Right lobe of liver (tissue), 6 donors: ENCODE measurements at places on chromosomes 2 and 18.

DNA sequence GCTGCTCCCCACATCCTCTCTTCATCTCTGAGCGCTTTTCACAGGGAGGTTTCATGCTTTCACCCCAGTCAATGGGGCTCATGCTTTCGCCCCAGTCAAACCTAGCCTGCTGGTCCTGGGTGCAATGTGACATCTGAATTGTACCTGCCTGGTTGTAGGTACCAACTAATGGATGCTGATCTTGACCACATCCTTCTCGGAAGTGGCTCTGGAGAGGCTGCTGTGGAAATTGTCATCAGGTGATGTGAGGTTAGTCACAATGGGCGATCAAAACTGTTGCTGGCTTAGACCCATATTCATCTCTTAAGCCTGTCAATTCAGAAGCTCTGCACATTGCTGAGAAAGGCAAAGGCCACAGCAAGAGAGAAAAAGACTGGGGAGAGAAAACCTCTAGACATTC is 32.7 kb upstream of the ALKAL2 start:
- DNase-seq, result no peak

GRCh38 chr2:9852881-9853280 is 9.6 kb downstream of the TAF1B start:
- DNase-seq, result no peak

DNA sequence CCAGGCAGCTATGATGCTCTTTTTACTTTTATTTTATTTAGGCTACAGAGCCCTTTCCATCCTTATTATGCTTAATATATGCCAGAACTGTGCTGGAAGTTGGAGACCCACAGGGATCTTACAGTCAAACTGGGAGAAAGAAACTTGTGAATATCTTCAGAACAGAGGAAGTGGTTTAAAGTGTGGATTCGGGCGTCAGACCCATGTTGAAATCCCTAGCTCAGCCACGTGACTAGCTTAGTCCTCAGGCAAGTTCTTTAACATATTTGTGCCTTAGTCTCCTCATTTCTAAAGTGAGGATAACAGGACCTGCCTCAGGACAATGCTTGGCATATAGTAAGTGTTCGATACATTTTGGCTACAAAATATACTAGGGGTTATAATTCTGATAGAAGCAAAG is 59.1 kb downstream of the MAP3K20 start:
- no peak for DNase-seq

DNA sequence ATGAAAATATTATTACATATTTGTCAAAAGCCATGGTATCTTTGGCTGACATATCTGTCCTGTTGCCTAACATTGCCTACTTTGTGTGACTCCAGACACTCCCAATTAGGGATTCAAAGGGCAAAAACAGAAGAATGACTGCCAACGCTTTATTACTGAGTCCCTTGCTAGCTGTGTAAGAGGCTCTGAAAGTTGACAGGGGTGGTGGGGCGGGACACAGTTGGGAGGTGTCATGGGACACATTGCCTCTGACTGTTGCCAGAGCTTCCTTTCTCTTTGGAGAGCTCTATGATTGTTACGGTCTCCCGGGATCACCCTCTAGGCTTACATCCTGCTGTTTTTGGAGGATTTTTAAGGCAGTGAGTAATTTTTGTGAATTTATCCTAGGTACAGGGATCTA is 249.6 kb upstream of the ACVR2A start:
- no peak for DNase-seq

DNA sequence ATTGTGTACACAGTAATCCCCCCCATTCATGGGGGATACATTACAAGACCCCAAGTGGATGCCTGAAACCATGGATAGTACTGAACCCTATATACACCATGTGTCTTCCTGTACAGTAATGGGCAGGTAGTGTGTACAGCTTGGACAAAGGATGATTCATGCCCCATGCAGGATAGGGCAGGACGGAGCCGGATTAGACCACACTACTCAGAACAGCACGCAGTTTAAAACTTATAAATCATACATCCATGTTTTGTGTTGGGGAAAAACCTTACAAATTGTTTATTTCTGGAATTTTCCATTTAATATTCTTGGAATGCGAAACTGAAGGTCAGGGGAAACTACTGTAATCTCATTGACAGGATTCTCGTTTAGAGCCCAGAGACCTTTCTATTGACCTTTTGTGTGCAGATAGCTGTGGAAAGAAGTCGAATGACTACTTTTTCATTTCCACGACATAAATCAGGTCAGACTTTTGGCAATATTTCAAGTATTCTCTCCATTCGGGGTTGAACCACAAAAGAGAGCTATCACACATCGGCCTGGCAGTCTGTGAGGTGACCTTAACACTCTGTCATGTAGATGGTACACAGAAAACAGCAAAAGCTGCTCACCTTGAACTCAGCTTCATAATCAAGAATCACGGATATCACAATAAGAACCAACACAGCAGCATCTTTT is 9.9 kb upstream of the YPEL5 start:
- no peak for DNase-seq

- no peak for DNase-seq
These were observed 12.3 kb downstream of the GYPC start for GRCh38 chr2:126668254-126668653.

DNA sequence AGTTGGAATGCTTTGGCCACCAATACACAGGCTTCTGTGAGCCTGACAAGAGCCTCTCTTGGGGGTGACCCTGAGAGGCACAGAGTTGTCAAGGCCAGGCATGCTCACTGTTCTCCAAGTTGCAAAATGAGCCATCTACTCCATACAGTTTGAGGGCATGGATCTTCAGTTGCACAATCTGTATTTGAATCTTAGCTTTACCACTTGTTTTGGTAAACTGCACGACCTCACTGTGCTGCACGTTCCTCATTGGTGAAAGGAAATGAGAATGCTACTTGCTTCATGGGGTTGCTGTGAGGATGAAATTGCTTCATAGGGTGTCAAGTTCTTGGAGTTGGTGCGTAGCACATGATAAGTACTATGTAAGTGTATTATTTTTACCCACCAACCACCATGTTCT is 12.0 kb upstream of the HAAO start:
- no peak for DNase-seq

DNA sequence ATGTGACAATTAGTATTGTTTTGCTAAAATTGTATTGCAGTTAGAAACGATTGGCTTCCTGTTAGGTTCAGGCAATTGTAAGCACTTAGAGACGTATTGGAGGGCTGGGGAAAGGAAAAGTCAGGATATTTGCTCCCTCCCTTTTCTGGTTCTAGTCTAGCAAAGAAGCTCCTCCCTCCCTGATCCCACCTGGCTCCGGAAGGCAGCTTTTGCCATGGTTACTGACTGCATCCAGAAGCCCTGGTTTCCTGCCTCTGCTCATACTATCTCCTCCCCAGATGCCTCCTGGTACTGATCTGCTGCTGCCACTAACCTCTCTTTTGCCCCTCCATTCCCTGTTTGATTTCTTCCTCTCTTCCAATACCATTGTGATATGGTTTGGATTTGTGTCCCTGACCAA is 275.9 kb downstream of the MREG start:
- DNase-seq, result no peak

DNA sequence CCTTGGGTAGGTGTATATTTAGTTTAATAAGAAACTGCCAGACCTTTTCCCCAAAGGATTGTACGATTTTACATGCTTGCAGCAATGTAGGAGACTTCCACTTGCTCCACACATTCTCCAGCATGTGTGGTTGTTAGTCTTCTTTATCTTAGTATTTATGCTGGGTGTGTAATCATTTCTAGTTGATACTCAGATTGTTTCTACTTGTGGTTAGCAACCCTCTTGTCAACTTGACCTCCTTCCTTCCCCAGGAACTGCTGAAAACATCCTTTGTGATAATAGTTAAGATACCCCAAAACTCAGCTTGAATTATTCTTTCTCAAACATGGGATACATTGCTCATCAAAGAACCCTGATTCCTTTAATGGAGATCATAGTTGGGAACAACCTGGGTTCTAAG is 37.2 kb upstream of the CYBRD1 start:
- no peak for DNase-seq

- DNase-seq, result no peak
These were observed 18.3 kb upstream of the MAP4K4 start for GRCh38 chr2:101679037-101679726.

GRCh38 chr2:7594211-7594610 is 677.0 kb downstream of the RNF144A start:
- DNase-seq, result no peak

GRCh38 chr2:38610851-38611801 is 8.4 kb upstream of the HNRNPLL start:
- DNase-seq, result no peak

GRCh38 chr2:173028671-173029070 is 47.0 kb upstream of the MAP3K20 start:
- DNase-seq, result no peak

DNA sequence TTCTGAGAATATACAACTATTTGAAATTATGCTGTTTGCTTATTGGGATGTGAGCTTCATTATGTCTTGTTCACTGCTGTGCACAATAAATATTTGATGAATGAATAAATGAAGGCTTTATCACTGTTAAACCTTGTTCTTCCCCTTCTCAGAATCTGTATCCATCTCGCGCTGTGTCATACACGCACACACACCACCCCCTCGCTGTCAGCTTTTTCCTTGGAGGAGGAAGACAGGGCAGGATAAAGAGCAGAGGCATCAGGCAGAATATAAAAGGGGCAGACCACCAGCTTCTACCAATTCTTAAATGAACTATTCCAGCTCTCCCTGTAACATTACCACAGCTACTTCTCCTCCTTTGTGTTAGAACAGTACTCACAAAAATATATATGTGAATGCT is 75.0 kb downstream of the CD226 start:
- DNase-seq, result no peak

- DNase-seq, result no peak
These were observed 23.6 kb downstream of the KCNE4 start for GRCh38 chr2:223075301-223076270.

DNA sequence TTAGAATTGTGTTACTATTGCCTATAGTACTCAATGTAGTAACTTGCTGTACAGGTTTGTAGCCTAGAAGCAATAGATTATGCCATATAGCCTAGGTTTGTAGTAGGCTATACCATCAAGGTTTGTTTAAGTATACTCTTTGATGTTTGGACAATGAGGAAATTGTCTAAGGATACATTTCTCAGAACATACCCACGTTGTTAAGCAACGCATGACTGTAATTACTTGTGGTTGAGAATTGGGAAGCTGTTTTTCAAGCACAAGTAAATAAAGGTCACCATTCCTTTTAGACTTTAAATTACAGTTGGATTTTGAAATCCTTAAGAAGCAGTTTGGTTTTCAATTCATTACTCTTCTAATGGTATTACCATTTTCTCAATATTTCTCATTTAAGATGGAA is 89.8 kb upstream of the KCNH7 start:
- DNase-seq, result no peak

GRCh38 chr18:67268530-67268929 is 248.0 kb downstream of the DSEL start:
- DNase-seq, result no peak

- DNase-seq, result no peak
These were observed 327.5 kb downstream of the PTPRM start for GRCh38 chr18:7894592-7894991.

DNA sequence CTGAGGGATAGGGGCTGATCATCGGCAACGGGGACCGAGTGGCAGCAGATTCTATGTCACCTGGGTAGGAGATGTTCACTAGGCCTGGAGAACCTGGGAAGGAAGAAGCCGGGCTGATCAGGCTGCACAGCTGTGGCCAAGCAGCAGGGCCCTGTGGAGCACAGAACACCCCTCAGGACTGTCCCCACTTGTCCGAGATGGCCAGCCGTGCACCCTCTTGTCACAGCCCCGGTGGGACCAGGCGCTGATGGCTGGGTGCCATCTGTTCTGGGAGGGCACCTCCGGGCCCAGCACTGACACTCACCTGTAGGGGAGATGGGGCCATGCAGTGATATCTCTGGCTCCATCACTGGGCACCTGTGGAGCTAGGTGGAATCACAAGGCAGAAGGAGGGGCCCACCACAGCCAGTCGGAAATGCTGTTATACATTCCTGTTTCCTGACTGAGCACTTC is 217.9 kb upstream of the RAB6C start:
- no peak for DNase-seq

GRCh38 chr2:218218268-218219185 is 1.5 kb downstream of the ARPC2 start:
- DNase-seq, result no peak

DNA sequence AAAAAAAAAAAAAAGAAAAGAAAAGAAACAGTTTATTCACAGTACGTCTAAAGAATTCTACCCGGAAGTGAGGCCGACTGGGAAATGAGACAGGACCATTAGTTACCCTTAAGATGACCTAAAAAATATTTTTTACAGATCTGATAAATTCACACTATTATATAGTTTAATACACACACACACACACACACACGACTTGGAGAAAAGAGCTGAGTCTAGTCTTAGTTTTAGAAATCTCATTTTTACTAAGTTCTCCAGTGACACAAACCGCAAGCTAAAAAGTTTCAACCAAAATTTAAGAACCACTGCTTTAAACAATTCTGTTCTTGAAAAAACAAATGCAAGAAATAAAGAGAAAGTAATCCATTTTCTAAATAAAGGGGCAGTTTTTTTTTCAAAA is 27.1 kb downstream of the ST3GAL5 start:
- no peak for DNase-seq

DNA sequence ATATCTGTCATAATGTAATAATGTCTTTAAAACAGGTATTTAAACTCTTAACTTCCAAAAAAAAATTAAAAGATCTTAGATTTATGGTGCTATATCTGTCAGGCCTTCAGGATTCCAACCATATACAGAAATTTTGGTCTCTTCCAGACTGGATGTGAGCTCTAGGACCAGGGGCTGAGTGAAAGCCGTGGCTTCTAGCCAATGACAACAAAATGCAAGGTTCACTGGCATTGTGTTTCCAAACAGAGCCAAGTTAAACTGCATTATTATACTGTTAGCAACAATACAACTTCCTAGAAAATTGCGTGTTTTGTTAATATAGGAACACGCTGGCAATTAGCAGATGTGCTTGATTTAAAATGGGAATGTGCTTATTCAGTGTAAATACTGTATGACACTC is 809.8 kb upstream of the SOX11 start:
- DNase-seq, result no peak

DNA sequence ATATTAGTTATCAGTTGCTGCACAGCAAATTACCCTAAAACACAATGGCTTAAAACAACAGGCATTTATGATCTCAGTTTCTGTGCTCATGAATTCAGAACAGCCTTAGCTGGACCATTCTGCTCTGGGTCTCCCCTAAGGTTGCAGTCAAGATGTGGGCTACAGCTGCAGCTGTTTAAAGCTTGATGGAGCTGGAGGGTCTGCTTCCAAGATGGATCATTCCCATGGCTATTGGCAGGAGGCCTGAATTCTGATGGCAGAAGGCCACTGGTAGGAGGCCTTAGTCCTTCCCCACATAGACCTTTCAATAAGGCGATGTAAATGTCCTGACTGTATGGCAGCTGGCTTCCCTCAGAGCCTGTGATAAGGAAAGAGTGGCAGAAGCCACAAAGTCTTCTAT is 118.6 kb upstream of the SERPINE2 start:
- no peak for DNase-seq

- DNase-seq, result no peak
These were observed 96.1 kb downstream of the UGGT1 start for GRCh38 chr2:128187032-128187654.

DNA sequence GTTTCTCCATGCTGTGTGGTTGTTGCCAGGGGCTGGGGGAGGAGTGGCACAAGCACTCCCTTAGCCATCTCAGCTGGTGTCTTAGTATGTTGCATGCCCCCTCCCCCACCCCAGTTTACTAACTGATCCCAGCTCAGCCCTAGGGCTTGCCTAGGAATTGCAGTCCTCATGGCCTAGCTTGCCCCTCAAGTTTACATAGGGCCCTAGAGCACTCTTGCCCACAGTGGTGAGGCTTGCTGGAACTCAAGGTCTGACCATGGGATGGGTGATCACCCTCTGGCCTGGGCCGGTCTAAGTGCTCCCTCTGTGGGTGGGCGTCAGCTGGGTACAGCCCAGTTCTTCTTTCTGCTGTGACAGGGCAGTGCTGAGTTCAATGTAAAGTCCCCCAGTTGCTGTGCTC is 156.1 kb upstream of the PIEZO2 start:
- DNase-seq, result no peak
